NCI-H2081 treated with DMSO at 0.1 percent for 48 hours (cell line): ENCODE measurements at places on chromosomes 2 and 18.

DNA sequence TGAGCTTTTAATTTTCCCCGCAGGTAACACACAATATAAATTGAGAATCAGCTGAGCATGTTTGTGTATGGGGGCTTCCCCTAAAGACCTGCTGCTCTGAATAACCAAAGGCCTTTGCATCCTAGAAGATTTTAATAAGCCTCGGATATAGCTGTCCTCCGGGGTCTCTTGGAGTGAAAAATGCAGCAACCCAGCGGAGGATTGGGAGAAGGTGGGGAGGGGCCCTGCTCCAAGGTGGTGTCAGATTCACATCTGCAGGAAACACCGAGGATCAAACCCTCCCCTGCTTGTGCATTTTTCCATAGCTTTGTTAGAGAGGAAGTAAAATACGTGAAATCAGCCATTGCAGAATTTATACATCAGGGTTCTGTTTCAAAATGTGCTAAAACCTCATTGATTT, 63.0 kb upstream of the OTOF start:
- no peak for DNase-seq

- no peak for DNase-seq
Observed at GRCh38 chr2:38076152-38076709, 280 bp upstream of the CYP1B1 start.

DNA sequence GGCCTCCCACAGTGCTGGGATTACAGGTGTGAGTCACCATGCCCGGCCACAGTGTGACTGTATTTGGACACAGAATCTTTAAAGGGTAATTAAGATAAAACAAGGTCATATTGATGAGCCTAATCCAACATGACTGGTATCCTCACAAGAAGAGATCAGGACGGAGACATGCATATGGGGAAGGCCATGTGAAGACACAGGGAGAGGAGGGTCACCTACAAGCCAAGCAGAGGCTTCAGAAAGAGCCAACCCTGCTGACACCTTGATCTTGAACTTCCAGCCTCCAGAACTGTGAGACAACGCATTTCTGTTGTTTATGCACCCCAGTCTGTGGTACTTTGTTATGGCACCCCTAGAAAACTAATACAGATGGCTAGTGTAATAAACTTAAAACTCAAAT, 72.4 kb downstream of the REV1 start:
- DNase-seq = no peak

- no peak for DNase-seq
Observed at GRCh38 chr2:139457873-139458272, 677.7 kb upstream of the NXPH2 start.

- no peak for DNase-seq
Observed at GRCh38 chr2:39537150-39537549, 100.1 kb upstream of the MAP4K3 start.

GRCh38 chr2:95004287-95004686, 21.2 kb upstream of the MAL start:
- DNase-seq = no peak

DNA sequence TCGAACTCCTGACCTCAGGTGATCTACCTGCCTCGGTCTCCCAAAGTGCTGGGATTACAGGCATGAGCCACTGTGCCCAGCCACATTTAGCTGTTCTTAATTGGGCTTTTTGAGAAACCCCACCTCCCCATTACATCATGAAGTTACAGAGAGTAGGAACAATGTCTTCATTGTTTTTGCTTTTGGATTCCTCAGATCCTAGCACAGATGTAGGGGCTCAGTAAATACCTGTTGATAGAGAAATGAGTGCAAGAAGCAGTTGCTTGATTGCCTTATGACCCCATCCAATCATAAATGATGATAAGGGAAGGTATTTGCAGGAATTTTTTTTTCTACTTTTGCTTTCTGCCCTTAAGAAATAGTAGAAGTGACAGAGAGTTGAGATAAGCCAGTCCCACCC, 25.4 kb downstream of the GREB1L start:
- no peak for DNase-seq

- DNase-seq = no peak
Observed at GRCh38 chr18:37754141-37754540, 188.5 kb upstream of the CELF4 start.

GRCh38 chr2:101270700-101271259, 18.1 kb downstream of the CNOT11 start:
- DNase-seq = no peak

DNA sequence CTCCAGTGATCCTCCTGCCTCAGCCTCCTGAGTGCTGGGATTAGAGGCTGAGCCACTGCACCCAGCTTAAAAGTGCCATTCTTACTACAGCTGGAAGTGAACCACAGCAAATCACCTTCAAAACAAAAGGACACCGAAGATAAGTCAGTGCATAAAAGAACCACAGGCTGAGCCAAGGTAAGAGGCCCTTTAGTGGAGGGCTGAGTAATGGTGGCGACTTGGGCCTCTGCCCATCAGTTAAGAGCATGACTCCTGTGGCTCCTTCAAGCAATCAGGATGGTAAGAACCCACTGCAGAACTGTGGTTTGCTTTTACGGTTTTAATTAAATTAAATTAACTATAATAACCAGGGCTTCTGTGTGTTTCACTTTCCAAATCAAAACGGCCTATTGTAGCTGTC, 75.1 kb downstream of the CTAGE1 start:
- no peak for DNase-seq

GRCh38 chr2:102063941-102064678, 72.3 kb downstream of the IL1R2 start:
- DNase-seq = no peak

DNA sequence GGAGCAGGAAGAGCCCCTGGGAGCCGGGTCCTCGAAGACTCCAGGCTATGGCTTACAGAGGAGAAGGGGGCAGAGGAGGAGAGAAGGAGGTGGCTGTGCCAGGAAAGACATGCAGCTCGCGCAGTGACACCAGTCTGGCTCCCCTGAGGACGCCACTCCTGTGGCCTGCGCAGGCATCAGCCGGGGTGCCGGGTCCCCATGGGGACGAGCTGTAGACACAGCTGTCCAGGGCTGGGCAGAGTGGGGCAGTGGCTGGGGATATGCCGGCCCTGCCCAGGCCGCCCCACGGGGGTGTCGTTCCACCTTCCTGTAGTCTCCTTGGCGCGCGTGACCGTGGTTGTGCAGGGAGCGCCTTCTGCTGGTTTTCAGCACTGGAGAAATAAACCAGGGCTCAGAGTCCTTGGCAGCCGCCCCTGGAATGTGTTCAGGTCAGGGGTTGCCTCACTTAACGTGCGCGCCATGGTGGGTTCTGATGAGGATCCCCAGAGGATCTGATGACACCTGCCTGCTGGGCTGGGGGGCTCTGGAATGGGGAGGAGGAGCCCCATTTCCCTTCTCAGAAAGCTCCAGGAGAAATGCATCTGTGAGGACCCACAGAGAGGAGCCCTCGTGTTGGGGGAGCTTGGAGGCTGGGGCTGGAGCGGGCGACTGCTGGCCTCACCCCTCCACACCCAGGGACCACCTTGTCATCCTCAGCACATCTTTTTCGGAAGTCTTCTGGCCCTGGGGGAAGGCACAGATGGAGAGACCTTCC, 26.7 kb downstream of the RAMP1 start:
- DNase-seq = no peak

DNA sequence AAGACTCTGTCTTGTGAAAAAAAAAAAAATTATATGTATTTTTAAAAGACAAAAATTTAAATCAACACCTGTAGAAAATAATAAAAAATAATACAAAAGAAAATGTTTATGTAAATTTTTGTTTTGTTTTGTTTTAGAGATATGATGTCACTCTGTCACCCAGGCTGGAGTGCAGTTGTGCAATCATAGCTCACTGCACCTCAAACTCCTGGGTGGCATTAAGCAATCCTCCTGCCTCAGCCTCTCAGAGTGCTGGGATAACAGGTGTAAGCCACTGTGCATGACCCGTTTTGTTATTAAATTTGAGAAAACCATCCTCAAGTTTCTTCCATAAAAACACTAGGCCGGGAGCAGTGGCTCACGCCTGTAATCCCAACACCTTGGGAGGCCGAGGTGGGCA, 56.2 kb upstream of the B3GNT7 start:
- DNase-seq = no peak

- DNase-seq = no peak
Observed at GRCh38 chr2:27735263-27735904, 36.1 kb upstream of the MRPL33 start.

DNA sequence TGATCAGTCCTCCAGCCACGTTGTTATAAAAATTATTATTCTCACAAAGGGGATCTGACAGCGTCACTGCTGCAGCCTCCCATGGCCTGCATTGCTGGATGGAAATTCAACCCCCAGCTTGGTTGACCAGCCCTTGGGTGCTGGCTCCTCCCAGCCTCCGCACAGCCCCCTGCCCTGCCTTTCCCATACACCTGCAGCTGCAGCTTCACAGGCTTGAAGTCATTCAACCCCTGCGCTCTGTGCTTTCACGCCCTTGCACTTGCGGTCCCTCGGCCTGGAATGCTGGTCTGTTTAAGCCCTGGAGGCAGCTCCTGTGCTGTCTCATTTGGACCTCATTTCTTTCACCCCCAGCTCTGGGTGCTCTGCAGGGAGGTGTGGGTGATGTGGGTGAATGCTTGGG, 860 bp upstream of the CD8A start:
- DNase-seq = no peak

DNA sequence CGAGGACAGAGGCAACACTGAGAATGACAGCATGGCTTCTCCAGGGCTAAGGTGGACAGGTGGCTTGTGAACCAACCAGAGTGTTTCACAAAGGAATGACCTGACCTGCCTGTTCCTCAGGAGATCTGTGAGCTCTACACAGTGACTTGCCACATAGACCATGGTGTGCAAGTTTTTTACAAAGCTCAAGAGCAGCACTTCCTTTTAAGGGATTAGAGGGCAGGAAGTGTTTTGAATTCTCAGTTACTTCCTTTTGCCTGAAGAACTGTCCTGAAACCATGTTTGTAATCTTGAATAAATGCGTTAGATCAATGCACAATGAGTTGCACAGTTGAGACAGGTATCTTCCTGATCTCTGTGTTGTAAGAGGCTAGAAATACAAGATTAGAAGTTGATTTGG, 421.9 kb downstream of the THSD7B start:
- no peak for DNase-seq

- no peak for DNase-seq
Observed at GRCh38 chr2:1884933-1885580, 140.7 kb upstream of the PXDN start.
